ENCODE measurements at places on chromosomes 16 and 17. TPM values are rescaled to one million over a fixed set of nuclear protein-coding genes. Genes with fewer than 3 reads are reported as not detected.

- no peak for DNase-seq
Observed at GRCh38 chr16:70270176-70270575, 18.4 kb upstream of the EXOSC6 start.

DNA sequence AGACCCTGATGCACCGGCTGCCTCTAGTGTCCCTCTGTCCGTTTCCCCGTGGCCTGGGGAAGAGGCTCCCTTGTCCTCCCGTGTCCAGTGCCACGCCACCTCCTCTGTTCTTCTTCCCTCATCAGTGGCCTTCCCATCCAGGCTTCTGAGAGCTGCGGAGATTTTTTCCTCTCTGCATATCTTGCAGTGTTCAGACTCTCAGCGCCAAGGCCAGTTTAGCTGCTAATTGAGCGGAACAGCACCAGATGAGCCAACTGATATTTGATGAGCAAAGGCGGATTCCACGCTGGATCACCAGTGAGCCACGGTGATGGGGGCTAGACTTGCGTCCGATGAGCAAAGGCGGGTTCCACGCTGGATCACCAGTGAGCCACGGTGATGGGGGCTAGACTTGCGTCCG is 257.6 kb downstream of the FOXL1 start:
- DNase-seq, result no peak

- peak; percentile 85 for DNase-seq
Observed at GRCh38 chr17:143785-144281, 6.5 kb downstream of the SCGB1C2 start.

DNA sequence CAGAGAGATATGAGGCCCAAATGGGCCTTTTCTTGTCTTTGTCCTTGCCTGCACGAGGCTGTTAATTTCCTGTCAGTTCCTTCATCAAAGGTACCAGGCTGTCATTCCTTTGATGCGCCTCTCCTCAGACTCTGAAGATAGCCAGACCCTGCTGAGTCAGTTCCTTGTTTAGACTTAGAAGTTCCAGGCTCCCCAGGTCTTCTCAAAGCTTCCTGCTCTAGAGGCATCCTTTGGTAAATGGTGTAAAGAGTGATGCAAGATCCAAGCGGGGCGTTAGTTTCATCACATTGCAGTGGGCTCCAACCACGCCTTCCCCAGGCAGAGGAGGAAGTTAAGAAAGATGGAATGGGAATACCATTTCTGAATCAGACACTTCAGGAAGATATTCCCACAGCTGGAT is 4.0 kb upstream of the CDH11 start:
- DNase-seq, result no peak

- DNase-seq, result no peak
Observed at GRCh38 chr16:70470927-70471341, 16.5 kb downstream of the FCSK start.

GRCh38 chr17:9529033-9529700 is 46.5 kb downstream of the STX8 start:
- DNase-seq, result no peak

DNA sequence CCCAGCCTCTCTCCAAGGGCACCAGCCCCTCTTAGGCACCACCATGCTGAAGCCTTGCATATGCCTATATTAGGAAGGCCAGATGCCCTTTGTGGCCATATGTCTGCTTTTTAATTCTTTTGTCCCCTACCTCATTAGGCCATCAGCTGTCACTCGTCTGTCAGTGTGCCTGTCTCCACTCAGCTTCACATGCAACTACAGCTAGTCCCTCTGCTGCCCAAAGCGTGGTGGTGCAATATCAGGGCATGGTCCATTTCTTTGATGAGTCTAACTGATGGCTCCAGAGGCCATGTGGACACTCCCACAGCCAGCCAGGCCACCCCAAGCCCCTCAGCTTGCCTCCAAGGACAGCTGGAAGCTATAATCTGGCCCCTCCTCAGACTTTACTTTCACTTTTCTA is 36.3 kb downstream of the MYO18A start:
- no peak for DNase-seq

DNA sequence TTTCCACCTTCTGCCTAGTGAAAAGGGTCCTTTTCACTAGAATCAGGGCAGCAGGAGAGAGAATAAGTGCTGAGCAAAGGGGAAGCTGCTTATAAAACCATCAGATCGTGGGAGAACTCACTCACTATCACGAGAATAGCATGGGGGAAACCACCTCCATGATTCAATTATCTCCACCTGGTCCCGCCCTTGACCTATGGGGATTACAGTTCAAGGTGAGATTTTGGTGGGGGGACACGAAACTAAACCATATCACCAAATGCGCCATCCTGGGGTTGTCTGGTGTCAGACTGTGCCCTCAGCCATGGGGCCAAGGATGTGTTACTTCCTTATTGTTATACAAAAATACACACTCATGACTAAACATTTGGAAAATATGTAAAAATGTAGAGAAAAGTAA is 10.4 kb upstream of the KATNB1 start:
- no peak for DNase-seq

DNA sequence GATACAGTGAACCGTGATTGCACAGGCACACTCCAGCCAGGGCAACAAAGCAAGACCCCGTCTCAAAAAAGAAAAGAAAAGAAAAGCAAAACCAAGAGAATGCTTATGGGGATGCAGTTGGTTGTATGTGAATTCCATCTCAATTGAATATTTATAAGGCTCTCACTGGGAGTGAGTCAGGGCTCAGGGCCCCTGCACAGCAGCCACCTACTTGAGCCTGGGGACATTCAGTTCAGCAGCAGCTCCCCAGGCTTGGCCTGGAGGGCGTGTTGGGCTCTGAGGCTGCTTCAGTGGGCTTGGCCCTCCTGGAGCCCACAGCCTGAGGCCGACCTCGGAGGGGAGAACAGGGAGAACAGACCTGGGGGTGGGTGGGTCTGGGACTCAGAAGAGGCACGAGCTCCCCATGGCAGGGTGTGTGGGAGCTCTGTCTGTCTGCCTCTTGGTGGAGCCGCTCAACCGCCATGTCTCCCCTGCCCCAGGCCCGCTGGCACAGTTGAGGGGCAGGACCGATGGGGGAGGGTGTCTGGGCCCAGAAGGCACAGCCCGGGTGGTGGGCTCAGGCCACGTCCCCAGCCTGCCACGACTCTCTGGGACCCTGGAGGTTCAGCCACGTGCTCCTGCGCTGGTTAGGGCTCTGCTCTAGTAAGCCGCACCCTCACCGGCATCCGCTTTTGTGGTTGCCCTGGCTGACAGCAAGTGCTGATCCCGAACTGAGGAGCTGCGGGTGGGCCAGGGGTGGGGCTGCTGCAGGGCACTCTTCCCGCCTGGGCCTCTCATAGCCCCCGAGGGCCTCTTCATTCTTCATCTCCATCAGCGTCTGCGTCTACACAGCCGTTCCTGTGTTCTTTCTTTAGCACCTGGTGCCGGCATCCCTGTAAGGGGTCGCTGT is 24.8 kb downstream of the ZFPM1 start:
- peak; percentile 43 for DNase-seq

DNA sequence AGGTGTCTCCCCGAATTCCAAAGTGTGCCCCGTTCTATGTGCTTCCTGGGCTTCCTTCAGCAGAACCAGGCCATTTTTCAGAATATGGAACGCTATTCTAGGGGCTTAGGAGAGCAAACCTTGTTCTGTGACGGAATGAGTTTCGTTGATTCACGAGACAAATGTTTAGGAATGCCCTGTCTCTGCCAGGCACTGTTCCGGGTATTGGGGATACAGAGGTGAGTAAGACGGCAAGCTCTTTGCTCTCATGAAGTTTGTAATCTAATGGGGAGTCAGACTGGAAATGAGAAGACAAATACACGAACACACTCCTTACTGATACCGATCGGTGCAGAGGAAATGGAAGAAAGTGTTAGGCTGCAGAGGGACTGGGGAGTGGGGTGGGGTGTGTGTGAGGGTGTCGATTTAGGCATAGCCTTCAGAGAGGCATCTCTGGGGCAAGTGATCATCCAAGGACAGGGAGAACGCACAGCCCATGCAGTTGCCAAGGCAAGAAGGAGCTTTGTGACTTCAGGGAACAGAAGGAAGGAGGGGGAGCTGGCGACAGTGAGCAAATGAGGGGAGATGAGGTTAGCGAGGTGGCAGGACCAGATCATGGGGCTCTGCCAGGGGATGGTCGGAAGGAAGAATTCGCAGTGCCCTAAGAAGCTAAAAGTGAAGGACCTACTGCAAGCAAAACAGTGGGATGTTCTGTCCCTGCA is 189.6 kb downstream of the MSI2 start:
- DNase-seq, result no peak

- DNase-seq, result no peak
Observed at GRCh38 chr16:86392436-86393152, 117.7 kb upstream of the FOXF1 start.

DNA sequence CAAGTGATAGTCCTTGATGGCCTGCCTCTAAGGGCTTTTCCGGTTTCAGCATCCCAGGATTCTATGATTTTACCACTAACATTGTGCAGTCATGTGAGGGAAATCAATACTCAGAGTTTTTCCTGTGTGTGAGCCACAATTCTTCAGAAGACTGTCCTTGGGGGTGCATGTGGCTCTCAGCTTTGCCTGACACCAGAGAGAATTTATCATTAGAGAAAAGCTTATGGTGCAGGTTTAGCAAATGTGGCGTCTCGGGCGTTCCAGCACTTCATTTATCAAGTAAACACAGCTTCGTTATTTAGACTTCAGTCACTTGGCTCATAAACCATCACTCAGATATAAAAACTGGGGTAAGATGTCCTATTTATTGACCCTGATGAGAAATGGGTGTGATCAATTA is 62.8 kb downstream of the SPACA3 start:
- no peak for DNase-seq

- DNase-seq, result no peak
Observed at GRCh38 chr16:20485408-20485807, 34.1 kb downstream of the ACSM2A start.

DNA sequence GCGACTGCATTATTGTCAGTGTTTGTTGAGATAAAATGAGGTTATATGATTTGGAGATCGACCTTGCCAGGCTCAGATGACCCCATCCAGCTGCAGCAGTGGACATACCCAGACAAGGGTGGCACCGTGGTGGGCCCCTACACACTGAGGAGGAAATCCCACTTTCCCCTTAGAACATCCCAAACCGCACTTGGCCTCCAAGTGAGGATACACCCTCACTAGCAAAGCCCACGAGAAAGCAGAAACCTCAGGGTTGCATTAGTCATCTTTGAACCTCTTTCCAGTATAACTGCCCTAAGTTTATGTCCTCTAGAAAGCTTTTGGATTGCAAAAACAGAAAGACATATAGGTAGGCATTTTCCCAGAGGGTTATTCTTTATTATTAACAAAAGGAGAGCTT is 101.5 kb downstream of the CLEC16A start:
- DNase-seq, result no peak

DNA sequence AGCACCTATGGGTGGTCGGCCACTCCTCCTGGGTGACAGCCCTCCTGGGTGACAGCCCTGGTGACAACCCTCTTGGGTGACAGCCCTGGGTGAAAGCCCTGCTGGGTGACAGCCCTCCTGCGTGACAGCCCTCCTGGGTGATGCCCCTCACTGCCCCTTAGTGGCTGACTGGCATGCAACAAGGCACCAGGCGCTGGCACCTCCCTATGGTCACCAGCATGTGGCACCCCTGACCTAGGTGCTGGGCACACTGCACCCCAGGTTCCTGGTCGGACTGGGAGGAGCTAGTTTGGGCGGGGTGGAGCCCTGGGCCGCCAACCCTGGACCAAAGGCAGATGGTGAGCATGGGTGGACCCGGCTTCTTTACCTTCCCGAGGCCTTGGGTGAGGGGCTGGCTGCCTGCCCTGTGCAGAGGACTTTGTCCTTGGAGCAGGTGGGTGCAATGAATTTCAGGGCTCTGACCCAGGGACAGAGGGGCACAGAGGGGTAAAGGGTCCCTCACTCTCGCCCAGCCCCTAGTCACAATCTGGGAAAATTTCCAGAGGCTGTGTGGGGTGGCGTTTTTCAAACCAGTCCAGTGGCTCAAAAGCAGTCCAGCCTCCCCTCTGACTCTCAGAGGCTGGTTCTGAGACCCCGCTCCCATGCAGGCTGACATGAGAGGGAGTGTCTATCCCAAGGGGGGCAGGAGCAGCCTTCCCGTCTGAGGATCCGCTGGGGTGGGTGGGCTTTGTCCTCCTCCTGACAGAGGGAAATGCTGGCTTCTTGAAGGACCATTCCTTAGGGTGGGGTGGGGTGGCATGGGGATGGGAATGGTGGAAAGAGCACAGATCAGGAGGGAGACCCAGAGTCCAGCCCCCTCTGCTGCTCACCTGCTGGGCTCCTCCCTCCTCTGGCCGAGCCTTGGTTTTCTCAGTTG is 25.9 kb upstream of the TNFRSF13B start:
- DNase-seq, result no peak

- DNase-seq, result no peak
Observed at GRCh38 chr16:3274490-3274889, 8.8 kb upstream of the ZNF263 start.

DNA sequence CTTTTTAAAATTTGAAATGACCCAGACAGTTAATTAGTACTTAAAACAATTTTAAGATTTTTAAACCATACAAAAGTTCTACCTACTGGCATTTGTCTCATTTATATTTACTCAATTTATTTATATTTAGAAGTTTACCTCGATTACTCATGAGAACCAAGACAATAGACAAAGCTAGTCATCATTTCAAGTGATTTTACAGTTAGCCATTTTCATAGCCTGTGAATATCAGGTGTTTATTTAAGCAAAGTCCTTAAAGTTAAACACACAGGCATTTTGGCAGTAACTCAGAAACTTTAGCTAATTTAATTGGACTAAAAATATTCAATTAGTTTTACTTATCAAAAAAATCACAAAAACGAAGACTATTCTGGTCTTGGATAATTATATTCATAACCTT is 101.6 kb upstream of the KIF2B start:
- DNase-seq, result no peak

DNA sequence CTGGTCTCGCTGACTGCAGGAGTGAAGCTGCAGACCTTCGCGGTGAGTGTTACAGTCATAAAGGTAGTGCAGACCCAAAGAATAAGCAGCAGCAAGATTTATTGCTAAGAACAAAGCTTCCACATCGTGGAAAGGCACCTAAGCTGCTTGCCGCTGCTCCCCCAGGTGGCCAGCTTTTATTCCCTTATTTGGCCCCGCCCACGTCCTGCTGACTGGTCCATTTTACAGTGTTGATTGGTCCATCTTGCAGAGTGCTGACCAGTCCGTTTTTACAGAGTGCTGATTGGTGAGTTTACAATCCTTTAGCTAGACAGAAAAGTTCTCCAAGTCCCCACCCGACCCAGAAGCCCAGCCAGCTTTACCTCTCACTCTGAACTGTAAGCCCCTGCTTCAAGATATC is 227.8 kb downstream of the ABCC12 start:
- DNase-seq, result no peak

TVP23A gene
- not detected for total RNA-seq

PRDM7 gene
- not detected for total RNA-seq

NEUROD2 gene
- total RNA-seq, result not detected

SLC16A5 gene
- total RNA-seq, result 3.6 TPM

DHRS7C gene
- total RNA-seq, result not detected

CACNG3 gene
- not detected for total RNA-seq

Data from CD8-positive, alpha-beta T cell (primary cell).